ENCODE measurements at places on chromosomes 11 and 22. TPM values are rescaled to one million over a fixed set of nuclear protein-coding genes. Genes with fewer than 3 reads are reported as not detected.

DNA sequence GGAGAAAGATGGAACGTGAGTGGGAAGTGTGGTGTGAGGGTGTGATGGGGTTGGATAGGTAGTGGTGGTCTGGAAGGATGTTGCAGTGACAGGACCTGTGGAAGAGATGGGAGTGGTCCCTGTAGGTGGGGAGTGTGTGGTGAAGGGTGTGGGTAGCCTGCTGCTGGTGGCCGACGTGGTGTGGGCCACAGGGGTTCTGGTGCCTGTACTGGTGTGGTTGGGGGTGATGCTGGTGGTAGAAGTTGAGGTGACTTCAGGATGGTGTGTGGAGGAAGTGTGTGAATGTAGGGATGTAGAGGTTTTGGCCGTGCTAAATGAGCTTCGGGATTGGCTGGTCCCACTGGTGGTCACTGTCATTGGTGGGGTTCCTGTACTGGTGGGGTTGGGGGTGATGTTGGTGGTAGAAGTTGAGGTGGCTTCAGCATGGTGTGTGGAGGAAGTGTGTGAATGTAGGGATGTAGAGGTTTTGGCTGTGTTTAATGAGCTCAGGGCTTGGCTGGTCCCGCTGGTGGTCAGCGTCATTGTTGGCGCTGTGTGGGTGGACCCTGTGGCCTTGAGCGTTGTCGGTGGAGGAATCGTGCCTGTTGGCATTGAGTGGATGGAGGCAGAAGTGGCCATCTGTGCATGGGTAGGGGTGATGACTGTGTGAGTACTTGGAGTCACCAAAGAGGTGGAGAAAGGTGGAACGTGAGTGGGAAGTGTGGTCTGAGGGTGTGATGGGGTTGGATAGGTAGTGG is 19.1 kb downstream of the MUC6 start:
- DNase-seq = no peak

DNA sequence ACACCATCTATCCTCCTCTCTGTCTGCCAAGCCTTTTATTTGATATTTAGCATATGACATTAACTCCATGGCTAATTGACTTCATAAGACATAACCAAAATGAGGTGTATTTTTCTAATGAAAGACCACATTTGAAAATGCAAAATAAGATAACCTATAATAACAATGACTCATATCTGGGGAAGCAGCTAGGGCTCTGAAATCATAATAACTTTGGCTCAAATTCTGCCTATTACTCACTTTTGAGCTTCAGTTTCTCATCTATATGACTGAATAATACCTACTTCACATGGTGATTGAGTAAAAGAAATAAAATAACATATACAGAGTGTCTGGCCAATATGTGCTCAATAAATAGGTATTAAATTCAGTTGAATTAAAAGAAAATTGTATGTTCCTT is 1419.8 kb upstream of the TENM4 start:
- no peak for DNase-seq

Gene SGSM1
- 16.1 TPM for total RNA-seq

Gene OR8G5
- not detected for total RNA-seq

Gene DDTL
- 1.3 TPM for total RNA-seq

DNA sequence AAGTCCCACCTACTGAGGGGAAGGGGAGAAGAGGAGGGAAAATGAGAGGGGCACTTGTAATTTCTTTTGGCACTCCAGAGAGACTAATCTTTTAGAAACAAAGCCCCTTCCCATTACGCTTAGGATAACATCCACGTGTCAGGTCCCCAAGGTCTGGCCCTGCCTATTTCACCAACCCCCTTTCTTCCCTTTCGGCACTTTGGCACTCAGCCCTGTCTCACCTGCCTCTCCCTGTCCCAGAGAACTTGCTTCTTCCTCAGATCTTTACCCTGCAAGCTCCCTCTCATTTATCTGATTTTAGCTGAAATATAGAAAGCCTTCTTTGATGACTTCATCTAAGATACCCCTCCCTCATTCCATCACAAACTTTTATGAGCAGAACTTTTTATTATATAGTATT is 55.5 kb downstream of the RASSF10 start:
- no peak for DNase-seq

Gene GVQW3
- total RNA-seq = 2.1 TPM

Gene NRGN
- total RNA-seq = 8.2 TPM

DNA sequence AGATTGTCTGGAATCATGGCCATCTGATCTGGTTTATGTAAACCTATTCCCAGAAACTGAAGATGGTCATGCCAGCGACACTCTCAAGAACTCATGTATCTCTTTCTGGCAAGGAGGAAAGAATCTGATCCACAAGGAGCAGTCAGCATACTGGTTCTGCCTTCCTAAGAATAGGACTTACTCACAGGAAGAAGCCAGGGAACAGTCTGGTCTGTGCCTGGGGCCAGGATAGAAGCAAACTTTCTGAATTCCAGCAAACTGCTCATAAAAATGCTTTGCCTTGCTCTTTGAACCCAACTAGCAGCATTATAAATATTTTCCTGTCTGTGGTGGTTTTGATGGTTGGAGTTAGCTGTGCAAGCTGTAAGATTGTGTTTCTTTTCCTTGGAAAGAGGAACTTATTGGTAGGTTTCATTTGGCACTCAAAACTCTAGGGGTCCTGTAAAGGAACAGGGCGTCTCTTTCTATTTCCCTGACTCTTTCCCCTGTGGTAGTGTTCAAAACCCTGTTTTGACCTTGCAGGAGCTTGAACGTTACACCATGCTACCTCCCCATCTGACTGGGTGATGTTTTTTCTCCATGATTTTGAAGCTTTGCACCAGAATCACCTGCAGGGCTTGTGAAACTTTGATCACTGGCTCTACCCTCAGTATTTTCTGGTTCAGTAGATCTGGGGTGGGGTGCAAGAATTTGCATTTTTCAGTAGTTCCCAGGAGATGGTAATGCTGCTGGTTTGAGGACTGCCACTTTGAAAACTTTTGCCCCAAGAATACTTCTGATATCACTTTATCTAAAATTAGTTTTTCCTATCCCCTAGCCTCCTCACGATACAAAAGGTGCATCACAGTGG is 627.8 kb upstream of the ANO5 start:
- no peak for DNase-seq

DNA sequence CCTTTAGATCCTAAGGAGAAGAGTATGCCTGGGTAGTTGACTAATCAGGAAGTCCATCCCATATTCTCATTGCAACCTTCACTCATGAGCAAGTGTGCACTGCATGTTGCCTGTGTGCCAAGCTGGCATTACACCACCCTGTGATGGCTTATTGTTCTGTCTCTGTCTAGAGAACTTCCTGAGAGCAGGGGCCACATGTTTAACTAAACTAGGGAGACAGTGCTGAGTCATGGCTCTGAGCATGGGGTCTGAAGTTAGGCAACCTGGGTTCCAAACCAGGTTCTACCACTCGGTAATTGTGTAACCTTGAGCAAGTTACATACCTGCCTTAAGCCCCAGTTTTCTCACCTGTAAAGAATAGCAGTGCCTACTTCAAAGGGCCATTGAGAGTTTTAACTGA is 39.6 kb downstream of the CSNK2A3 start:
- no peak for DNase-seq

- no peak for DNase-seq
Observed at GRCh38 chr11:66051371-66051765, 796 bp upstream of the SF3B2 start.

Gene ARHGAP20
- total RNA-seq = 2.5 TPM

Gene FBLN1
- 251 TPM for total RNA-seq

Gene SPON1
- total RNA-seq = 21.1 TPM

GRCh38 chr11:10727146-10727851 is 23.7 kb upstream of the CTR9 start:
- DNase-seq = no peak

- DNase-seq = no peak
Observed at GRCh38 chr22:19821523-19822300, 33.0 kb downstream of the GNB1L start.

DNA sequence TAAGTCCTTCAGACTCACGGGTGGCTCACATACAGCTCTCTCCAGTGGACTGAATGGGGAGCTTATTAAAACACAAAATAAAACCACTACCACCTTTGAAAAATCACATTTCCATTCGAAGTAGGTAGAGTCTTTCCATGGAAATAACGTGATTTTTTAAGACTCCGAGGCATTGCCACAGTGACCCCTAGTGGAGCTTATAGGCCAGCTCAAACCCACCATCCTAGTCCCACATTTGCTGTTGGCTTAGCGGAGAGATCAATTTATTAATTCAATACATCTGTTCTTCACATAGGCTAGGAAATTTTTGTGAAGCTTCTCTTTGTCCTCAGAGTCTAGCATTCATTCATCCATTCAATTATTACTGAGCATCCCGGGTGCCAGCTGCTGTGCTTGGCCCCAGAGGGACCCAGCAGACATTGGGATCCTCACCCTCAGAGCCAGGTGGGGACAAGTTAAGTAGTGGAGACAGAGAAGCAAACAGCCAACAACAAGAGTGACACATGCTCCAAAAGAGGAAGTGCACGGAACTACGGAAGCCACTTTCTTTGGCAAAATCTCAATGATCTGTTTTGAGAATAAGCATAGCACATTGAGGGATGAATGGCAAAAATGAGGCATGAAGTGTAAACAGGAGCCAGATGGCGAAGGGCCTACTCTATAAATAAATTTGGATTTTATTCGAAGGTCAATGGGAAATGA is 10.2 kb upstream of the P4HA3 start:
- DNase-seq = no peak
